ENCODE measurements at places on chromosomes 5 and 9.

DNA sequence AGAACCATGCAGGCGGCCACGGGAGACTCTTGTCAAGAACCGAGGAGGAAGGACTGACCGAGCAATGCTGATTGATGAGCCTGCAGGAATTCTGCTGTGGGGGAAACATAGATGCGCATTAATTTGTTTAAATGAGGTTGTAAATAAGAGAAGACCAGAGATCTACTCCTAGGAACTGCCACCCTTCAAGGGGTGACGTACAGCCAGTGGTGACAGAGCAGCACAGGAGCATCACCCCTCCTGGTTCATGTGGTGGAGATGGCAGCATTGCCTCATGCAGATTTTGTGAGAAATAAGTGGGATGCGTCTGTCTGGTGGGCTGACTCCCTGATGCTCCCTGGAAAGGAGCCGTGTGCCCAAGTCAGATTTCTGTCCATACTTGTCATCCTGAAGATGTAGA, 22.2 kb downstream of the SRD5A1 start:
- DNase-seq: no peak

DNA sequence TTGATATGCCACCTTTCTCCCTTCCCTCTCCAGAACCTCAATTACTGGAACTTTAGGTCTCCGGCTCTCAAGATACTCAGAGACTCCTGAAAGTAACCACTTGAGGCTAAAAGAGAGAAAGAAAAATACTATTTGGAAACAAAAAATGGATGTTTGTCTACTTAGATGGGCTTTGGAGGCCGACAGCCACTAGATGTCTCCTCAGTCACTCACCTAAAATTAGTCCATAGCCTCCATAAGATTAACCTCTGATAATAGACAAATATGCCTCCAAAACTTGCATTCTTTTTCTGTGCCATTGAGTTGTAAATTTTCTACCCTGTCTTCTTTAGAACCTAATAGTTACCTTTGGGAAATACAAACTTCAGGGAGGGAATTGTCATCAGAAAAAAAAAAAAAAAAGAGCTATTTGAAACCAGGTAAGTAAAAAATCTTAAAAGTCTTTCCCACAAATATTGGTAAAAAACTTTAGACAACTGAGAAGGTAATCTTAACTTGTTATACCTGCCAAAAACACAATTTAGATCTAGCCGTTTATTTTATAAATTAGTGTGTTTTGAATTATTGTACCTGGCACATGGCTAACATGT, 11.2 kb upstream of the PCDH1 start:
- DNase-seq: no peak

GRCh38 chr5:23930985-23931384, 423.6 kb downstream of the PRDM9 start:
- DNase-seq: no peak

GRCh38 chr9:2193552-2193951, 178.4 kb downstream of the SMARCA2 start:
- no peak for DNase-seq

- DNase-seq: no peak
These were observed 158.5 kb downstream of the NR3C1 start for GRCh38 chr5:143244990-143245389.

DNA sequence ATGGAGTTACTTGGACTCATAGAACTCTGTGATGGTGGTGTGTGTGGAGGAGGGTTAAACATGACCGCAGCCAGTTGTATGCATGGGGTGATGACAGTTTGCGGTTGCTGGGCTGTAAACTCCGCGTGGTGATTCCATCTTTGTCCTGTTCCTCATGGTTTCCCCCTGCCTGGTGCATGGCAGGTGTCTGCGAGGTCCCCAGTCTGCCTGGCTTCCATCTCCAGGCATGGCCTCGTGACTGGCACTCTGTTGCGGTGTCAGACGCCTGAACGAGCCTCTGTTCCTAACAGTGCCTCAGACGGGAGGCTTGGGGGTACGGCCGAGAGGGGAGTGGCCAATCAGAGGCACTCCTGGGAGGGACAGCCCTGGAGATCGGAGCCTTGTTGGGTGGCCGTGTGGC, 33.9 kb upstream of the SH3PXD2B start:
- DNase-seq: no peak

GRCh38 chr9:4174546-4175175, 125.2 kb downstream of the GLIS3 start:
- no peak for DNase-seq

Data from NCI-H1417 (cell line).